ENCODE measurements at places on chromosomes 13 and 19.

DNA sequence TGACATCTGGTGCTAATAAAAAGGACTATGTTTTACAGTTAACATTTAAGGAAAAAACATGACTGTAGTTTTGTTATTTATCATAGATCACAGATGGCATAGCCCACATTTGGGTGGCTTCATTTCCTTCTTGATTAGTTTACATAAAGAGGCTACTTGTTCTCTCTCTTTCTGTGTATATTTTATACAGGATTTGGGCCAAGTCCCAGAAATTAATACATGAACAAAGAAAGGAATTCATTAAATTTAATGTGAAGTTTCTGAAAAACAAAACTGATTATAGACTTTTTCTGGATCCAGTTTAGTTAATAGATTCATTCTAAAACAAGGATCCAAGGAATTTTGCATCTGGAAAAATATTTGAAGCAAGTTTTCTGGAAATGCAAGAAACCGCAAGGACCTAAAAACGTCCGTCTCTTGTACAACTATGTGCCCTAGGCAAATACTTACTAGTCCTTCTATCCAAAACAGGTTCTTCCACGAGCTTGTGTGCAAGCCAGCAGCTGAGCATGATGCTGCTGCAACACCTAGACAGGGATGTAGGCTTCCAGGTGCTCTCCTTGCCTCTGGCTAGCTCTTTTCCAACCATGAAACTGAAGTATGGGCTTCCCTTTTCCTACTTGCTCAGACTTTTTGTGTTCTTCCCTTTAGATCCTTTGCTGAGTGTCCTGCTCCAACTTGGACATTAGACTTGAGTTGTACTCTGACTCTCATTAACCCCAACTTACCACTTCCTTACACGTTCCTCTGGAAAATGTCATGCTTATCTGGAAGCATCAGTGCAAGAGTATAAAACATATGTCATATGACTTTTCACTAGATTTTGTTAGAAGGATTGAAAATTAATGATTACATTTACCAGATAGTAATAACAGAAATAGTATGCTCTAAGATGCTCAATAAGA, 161.5 kb upstream of the STARD13 start:
- no peak overlapping the region for H3K4me3 ChIP-seq
- no peaks in the 10 kb centered on the region for H3K4me1 ChIP-seq
- no peak for DNase-seq
- H3K36me3 ChIP-seq = no peaks in the 10 kb centered on the region
- no peaks in the 10 kb centered on the region for H3K27me3 ChIP-seq

GRCh38 chr19:58361900-58362271, 665 bp downstream of the ZNF497 start:
- peaks cover 6% of the 10 kb centered on the region for H3K4me1 ChIP-seq
- H3K4me3 ChIP-seq = peak overlapping the region; percentile 95
- peak overlapping the region; percentile 96 for H3K27ac ChIP-seq
- peak; percentile 35 for DNase-seq
- H3K36me3 ChIP-seq = no peaks in the 10 kb centered on the region

GRCh38 chr13:26950546-26950945, 190.0 kb upstream of the GPR12 start:
- H3K4me3 ChIP-seq = no peak overlapping the region
- peak overlapping the region; percentile 94 for H3K27ac ChIP-seq
- no peak for DNase-seq
- H3K4me1 ChIP-seq = peaks cover 45% of the 10 kb centered on the region
- no peaks in the 10 kb centered on the region for H3K36me3 ChIP-seq
- no peaks in the 10 kb centered on the region for H3K27me3 ChIP-seq

DNA sequence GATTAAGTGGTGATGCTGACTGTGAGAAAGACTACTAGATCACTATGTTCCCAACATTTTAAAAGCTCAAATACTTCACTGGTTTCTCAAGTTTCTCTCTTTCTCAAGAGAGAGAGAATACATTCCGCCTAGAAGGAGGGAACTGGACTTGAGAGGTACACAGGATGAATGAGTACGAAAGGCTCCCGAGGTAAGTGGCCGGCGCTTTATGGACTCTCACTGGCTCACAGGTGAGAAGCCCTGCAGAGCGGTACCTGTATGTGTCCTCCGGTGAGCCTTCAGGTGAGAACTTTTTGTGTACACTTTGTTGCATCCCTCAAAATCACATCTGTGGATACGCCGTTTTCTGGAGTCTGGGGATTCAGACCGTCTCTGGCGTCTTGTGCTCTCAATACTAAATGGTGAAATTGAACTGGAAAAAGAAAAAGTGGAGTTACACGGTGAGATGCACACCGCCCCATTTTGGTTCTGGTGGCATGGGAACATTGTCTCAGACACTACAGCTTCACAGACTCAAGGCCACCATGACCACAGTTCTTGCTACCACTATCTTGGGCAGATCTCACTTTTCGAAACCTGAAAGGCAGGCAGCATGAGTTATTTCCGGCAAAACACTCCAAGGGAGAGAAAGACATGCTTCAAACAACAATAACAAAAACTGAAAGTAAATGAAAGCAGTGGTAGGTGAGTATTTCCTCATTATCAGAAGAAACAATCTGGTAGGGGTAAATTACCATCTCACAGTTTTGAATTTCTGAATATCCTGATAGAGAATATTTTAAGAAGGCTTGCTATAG, 418.9 kb downstream of the KLF12 start:
- H3K36me3 ChIP-seq = no peaks in the 10 kb centered on the region
- no peak overlapping the region for H3K27ac ChIP-seq
- H3K27me3 ChIP-seq = no peaks in the 10 kb centered on the region
- DNase-seq = no peak
- no peaks in the 10 kb centered on the region for H3K4me1 ChIP-seq
- no peak overlapping the region for H3K4me3 ChIP-seq

GRCh38 chr13:91303031-91303430, 44.5 kb upstream of the MIR17HG start:
- no peak for DNase-seq
- H3K27ac ChIP-seq = no peak overlapping the region
- no peaks in the 10 kb centered on the region for H3K4me1 ChIP-seq
- no peaks in the 10 kb centered on the region for H3K36me3 ChIP-seq

DNA sequence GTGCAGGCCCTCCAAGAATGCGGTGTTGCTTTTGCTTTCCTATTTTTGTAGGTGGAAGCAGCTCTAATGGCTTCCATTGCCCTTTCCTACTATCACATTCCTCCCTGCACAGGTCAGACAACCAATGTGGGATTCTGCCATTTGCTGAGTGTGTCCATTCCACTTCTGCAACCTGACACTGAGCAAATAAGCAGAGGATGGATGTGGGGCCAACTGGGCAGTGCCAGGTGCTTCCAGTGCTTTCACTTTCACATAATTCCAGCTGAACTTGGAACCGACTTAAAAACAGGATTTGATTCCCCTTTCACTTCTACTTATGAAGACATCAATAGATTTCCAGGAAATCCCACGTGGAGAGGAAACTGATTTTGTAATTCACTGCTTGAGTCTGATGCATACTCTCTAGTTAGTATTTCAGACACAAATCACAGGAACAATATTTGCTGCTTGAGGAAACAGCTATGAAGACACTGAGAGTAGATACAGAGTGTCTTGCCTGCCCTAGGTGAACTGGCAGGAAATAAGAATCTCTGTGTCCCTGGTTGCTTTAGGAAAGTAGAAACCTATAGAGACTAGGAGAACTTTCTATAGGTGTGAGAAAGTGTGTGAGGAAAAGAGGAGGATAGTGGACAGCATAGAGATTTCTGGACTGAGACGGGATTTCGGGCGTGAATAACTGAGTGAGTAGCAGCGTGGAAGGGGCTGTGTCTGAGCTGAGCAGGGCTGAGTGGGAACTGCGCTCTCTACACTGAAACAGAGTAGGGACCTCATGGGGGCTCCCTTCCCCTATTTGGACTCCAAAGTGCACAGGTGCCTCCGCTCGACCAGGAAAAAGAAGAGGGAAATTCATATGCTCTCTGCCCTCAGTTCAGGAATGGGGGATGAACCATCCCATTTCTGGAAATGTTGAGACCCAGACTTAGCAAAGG, 22.5 kb downstream of the LGALS16 start:
- no peaks in the 10 kb centered on the region for H3K36me3 ChIP-seq
- H3K4me1 ChIP-seq = peaks cover 15% of the 10 kb centered on the region
- no peak overlapping the region for H3K4me3 ChIP-seq

DNA sequence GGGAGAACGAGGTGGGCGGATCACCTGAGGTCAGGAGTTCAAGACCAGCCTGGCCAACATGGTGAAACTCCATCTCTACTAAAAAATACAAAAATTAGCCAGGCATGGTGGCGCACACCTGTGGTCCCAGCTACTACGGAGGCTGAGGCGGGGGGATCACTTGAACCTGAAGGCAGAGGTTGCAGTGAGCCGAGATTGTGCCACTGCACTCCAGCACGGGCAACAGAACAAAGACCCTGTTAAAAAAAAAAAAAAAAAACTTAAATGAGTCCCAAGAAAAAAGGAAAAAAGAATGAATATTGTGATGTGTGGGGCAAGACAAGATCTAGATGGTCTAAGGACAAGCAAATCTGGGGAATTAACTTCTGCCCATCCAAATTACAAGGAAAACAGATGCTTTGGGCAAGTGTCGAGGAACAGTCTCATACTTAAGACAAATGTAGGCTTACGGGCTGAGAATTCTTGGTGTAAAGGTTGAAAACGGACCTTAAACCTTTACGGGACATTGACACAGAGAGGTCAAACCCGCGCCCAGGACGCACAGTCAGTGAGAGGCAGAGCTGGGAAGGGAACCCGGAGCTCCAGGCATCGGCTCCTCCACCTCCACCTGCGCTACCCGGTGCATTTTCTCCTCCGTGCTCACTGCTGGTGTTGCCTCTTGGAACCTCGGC, 656 bp upstream of the ZNF324 start:
- H3K27me3 ChIP-seq = no peaks in the 10 kb centered on the region
- peak overlapping the region; percentile 93 for H3K4me3 ChIP-seq
- peak overlapping the region; percentile 48 for H3K27ac ChIP-seq
- DNase-seq = no peak
- no peaks in the 10 kb centered on the region for H3K36me3 ChIP-seq

- H3K4me3 ChIP-seq = peak overlapping the region; percentile 21
- H3K27ac ChIP-seq = peak overlapping the region; percentile 79
- H3K36me3 ChIP-seq = no peaks in the 10 kb centered on the region
- H3K4me1 ChIP-seq = peaks cover 32% of the 10 kb centered on the region
These were observed 27.2 kb downstream of the GPX4 start for GRCh38 chr19:1130771-1131717.

- H3K4me3 ChIP-seq = no peak overlapping the region
- H3K36me3 ChIP-seq = no peaks in the 10 kb centered on the region
- H3K4me1 ChIP-seq = no peaks in the 10 kb centered on the region
These were observed 43.0 kb upstream of the CSNK1A1L start for GRCh38 chr13:37148501-37148900.

DNA sequence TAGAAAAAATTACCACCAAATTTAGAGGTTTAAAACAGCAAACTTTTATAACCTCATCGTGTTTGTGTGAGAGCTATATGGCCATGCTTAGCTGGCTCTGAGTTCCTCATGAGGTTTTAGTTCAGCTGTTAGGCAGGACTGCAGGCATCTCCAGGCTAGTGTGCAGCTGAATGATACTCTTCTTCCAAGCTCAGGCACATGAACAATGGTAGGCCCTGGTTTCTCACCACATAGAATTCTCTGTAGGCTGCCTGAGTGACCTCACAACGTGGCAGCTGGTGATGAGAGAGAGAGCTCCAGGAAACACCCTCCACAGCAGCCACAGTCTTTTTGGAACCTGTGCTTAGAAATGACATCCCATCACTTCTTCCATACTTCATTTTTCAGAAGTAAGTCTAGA, 540.6 kb upstream of the MIR17HG start:
- no peaks in the 10 kb centered on the region for H3K36me3 ChIP-seq
- no peak overlapping the region for H3K4me3 ChIP-seq
- no peak overlapping the region for H3K27ac ChIP-seq
- H3K4me1 ChIP-seq = no peaks in the 10 kb centered on the region
- no peaks in the 10 kb centered on the region for H3K27me3 ChIP-seq

DNA sequence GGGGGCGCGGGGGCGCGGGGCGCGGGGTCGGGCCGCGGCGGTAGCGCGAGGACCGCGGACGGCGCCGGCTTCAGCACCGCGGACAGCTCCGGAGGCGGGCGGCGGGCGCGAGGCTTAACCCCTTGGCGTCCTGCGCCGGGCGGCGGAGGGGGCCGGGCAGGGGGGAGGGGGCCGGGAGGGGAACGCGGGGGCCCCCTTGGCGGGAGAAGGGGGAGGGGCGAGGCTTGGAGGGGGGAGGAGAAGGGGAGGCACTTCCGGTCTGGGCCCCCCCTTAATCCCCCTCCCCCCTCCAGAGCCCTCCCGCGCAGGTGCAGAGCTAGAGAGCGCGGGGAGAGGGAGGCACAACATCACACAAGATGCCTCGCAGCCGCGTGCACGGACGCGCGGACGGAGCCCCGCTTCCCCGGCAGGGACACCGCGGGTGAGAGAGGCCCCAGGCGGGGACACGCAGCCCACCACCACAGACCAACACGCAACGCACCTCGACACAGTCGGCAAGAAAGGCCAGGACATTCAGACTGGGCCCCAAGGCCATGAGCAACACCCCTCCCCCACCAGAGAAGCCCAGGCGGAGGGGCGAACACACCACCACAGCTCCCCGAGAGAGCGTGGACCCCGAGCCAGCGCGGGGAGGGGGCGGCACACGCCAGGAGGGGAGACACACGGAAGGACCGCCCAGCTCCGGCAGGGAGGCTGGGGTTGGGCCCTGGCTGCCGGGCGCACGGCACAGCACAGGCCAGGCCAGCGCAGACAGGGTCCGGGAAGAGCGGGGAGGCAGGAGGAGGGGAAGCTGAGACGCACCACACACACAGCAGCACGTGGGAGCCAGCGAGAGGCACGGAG, 24.1 kb downstream of the SHANK1 start:
- H3K27ac ChIP-seq = no peak overlapping the region
- H3K4me3 ChIP-seq = no peak overlapping the region
- H3K27me3 ChIP-seq = no peaks in the 10 kb centered on the region
- no peaks in the 10 kb centered on the region for H3K36me3 ChIP-seq
- DNase-seq = no peak

GRCh38 chr13:112592181-112592580, 4.2 kb upstream of the TUBGCP3 start:
- no peaks in the 10 kb centered on the region for H3K27me3 ChIP-seq
- DNase-seq = no peak
- H3K27ac ChIP-seq = no peak overlapping the region
- H3K36me3 ChIP-seq = no peaks in the 10 kb centered on the region
- H3K4me3 ChIP-seq = no peak overlapping the region
- H3K4me1 ChIP-seq = peaks cover 7% of the 10 kb centered on the region

DNA sequence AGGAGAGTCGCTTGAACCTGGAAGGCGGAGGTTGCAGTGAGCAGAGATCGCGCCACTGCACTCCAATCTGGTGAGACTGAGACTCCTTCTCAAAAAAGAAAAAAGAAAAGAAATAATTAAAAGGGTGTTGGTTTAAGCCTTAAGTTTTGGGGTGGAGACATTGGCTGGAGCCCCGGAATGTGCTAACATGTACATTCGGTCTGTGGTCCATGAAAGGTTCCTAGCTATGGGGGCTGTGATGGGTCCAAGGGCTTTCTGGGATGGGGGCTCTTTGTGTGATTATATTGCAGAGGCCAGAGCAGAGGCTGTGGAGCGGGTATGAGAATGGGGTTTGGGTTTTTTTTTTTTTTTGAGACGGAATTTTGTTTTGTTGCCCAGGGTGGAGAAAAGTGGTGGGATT, 14.4 kb downstream of the NFKBID start:
- H3K27me3 ChIP-seq = no peaks in the 10 kb centered on the region
- no peak overlapping the region for H3K27ac ChIP-seq
- H3K4me1 ChIP-seq = no peaks in the 10 kb centered on the region
- H3K4me3 ChIP-seq = no peak overlapping the region
- peaks cover under 1% of the 10 kb centered on the region for H3K36me3 ChIP-seq

- H3K27me3 ChIP-seq = no peaks in the 10 kb centered on the region
- DNase-seq = no peak
- H3K36me3 ChIP-seq = no peaks in the 10 kb centered on the region
- H3K4me3 ChIP-seq = no peak overlapping the region
- H3K27ac ChIP-seq = no peak overlapping the region
- no peaks in the 10 kb centered on the region for H3K4me1 ChIP-seq
These were observed 8.0 kb downstream of the UBXN6 start for GRCh38 chr19:4449639-4450028.
